ENCODE measurements at places on chromosomes 16 and 17. TPM values are rescaled to one million over a fixed set of nuclear protein-coding genes. Genes with fewer than 3 reads are reported as not detected.
A peak's percentile ranks its signal among the peaks of the same experiment; 100 is the strongest.

TMEM92 gene
- not detected for total RNA-seq

DNA sequence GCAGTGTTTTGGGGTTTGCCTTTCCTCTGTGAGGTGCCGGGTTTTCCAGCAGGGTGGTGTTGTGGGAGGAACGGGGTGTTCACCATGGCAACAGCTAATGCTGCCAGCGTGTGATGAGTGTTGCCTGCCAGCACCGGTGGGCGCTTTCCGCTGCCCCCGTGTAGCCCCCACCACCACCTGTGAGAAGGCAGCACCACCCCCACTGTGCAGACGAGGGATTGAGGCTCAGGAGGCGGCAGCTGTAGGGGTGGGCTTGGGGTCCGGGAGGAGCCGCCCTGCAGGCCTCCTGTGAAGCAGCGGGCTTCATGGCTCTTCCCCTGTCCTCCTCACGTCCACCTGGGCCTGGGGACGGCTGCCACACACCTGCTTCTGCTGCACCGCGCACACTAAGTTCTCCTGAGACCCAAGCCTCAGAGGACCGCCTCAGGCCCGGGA is 5.2 kb downstream of the RAB40C start:
- H3K4me3 ChIP-seq: no peak overlapping the region
- peak; percentile 50 for DNase-seq
- peaks cover 23% of the 10 kb centered on the region for H3K4me1 ChIP-seq
- H3K27me3 ChIP-seq: no peaks in the 10 kb centered on the region
- no peak overlapping the region for H3K27ac ChIP-seq

AOC2 gene
- 2.1 TPM for total RNA-seq

GRIN2A gene
- under 0.01 TPM for total RNA-seq

ZP2 gene
- not detected for total RNA-seq

TBKBP1 gene
- 7.8 TPM for total RNA-seq

- H3K4me3 ChIP-seq: no peak overlapping the region
- no peaks in the 10 kb centered on the region for H3K4me1 ChIP-seq
- H3K36me3 ChIP-seq: no peaks in the 10 kb centered on the region
- no peaks in the 10 kb centered on the region for H3K27me3 ChIP-seq
- no peak overlapping the region for H3K27ac ChIP-seq
- no peak for DNase-seq
These were observed 264.0 kb upstream of the CCL2 start for GRCh38 chr17:33990943-33991706.

DNA sequence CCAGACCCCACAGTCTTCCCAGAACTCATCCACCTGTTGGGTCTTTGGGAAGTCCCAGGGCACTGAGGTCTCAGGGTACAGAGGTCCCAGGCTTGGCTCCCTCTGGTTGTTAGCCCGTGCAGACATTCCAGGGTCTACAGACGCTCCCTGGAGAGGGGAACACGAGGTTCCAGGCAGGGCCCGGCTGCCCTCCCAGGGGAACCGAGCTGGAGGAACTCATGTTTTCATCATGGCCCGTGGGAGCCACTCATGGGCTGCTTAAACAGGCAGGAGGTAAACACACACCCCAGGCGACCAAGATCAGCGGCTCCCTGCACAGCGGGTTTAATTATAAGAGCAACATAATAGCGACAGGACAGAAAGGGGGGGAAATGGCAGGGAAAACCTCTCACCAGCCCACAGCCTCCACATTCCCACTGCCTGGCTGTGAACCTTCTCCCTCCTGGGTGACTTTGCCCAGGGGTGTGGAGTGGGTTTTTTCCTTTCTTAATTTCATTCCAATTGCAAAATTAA is 36.5 kb downstream of the TRARG1 start:
- H3K27me3 ChIP-seq: peaks cover 3% of the 10 kb centered on the region
- no peaks in the 10 kb centered on the region for H3K36me3 ChIP-seq
- no peaks in the 10 kb centered on the region for H3K4me1 ChIP-seq
- H3K27ac ChIP-seq: no peak overlapping the region
- no peak overlapping the region for H3K4me3 ChIP-seq
- DNase-seq: no peak

DNA sequence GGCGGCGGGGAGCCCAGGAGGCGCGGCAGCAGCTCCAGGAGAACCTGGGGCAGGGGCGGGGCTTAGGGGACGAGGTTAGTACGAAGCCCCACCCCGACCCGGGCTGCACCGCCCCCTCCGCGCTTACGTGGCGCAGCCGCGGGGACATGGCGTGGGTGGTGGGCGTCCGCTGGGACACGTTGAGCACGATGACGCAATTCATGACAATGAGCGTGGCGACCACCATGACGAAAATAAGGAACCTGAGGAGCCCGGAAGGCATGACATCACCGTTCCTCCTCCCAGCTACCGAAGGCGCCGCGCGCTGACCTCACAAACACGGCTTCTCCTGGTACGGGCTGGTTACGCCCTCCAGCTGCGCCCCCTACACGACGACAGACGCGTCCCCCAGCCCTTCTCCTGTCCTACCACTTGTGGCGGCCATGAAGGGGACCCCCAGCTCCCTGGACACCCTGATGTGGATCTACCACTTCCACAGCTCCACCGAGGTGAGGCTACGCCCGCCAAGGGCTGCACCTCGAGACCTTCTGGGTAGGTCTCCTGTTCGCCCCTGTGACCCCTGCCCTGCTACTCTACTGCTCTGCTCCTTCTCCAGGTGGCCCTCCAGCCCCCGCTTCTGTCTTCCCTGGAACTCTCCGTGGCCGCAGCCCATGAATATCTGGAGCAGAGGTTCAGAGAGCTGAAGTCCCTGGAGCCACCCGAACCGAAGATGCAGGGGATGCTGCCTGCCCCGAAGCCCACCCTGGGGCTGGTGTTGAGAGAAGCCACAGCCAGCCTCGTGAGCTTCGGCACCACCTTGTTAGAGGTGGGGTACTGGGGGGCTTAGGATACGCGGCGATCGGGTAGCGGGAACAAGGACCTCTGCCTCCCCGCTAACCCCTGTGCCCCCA is at the start of gene C17orf107:
TSS of gene C17orf107 (plus strand) at position 196 of the 890 bp plus-strand sequence. CDS start at position 423, 227 bp downstream.
- peak within 1 kb of the TSS; percentile 23 for H3K27ac ChIP-seq
- peaks cover 28% of the 10 kb centered on the region for H3K27me3 ChIP-seq
- DNase-seq: peak; percentile 90

PSME3 gene
- total RNA-seq: 59.7 TPM

- no peaks in the 10 kb centered on the region for H3K36me3 ChIP-seq
- H3K4me1 ChIP-seq: peaks cover 31% of the 10 kb centered on the region
- H3K4me3 ChIP-seq: no peak overlapping the region
- no peak overlapping the region for H3K27ac ChIP-seq
- DNase-seq: no peak
- no peaks in the 10 kb centered on the region for H3K27me3 ChIP-seq
These were observed 266.4 kb downstream of the MAF start for GRCh38 chr16:79334127-79334526.

DNA sequence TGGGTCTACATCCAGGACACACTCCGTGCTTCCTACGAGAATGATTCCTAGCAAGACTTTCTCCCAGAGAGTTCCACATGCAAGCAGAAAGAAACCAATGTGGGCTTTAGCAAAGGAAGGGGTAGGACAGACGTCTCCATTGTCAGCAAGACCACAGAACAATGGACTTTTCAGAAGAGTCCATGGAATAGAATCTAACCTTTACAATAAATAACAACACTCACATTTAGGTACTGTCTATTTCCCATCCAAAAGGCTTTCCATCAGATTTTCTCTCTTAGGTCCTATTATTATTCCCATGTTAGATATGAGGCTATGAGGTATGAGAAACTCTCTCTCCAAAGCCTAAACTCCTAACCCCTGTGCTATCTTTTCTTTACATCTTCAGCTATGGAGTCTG is 360.9 kb downstream of the GRIN2A start:
- no peaks in the 10 kb centered on the region for H3K4me1 ChIP-seq
- H3K27me3 ChIP-seq: no peaks in the 10 kb centered on the region
- no peak for DNase-seq
- H3K36me3 ChIP-seq: no peaks in the 10 kb centered on the region

DNA sequence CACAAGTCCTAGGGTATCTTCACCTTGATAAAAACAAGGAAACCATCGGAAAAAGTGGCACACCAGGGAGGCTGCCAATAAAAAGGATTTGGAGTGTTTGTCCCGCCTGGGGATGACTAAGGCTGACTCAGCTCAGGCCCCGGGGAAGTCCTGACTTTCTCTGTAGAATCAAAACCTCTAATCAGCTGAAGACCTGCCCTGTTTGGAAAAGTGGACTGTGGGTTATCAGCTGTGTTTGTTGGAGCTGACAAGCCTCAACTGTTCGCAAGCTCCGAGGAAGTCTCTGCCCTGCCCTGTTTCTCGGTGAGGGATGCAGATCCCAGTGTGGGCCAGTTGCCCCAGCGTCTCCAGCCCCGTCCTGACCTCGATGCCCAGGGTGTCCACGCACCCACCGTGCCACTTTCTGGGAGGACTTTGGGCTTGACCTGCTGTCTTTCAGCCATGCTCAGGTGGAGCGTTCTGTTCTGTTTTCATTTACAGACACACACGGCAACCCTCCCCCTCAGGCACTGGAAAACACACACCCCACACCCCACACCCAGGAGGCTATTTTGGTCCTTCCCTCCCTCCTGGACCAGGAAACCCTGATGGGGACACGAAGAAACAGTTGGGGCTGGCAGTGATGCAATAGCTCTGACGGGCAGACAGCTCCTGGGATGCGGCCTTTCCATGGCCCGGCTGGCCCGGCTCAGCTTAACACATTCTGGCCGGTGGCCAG is 27.6 kb upstream of the PITPNA start:
- H3K4me3 ChIP-seq: no peak overlapping the region
- peaks cover 16% of the 10 kb centered on the region for H3K4me1 ChIP-seq
- H3K36me3 ChIP-seq: peaks cover 6% of the 10 kb centered on the region
- no peaks in the 10 kb centered on the region for H3K27me3 ChIP-seq

DNA sequence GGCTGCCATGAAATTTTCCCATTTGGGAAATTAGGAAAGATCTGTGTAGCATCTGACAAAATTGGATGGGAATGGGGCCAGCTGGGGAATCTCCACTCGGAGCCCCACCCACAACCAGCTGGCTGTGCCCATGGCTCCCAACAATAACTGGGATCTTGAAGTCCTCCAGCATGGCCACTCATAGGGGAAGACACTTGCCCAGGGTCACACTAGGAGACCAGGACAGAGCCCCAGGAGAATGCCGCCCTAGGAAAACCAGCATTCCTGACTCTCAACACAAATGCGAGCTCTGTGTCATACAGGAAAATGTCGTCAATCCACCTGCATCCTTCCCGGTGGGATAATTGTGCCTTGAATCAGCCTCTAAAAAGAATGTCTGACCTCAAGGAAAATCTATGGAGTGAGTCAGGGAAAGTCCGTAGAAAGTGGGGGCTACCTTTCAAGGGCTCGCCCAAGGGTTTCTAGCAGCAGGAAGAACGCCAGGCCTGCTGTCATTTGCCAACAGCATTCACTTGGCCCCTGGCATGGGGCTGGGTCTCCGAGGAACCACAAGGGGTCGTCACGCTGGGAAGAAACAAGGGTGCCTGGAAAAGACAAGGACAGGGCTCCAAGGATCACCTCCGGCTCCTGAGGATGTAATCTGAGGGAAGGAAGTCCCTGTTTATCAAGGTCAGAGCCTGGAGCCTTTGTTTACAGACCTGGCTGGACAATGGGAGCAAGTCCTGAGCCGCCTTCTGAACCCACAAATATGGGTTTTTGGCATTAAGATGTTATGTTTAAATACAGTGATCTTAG is 15.9 kb downstream of the CDH5 start:
- peak; percentile 50 for DNase-seq
- H3K27me3 ChIP-seq: no peaks in the 10 kb centered on the region
- H3K27ac ChIP-seq: no peak overlapping the region
- no peaks in the 10 kb centered on the region for H3K4me1 ChIP-seq
- no peaks in the 10 kb centered on the region for H3K36me3 ChIP-seq

DNA sequence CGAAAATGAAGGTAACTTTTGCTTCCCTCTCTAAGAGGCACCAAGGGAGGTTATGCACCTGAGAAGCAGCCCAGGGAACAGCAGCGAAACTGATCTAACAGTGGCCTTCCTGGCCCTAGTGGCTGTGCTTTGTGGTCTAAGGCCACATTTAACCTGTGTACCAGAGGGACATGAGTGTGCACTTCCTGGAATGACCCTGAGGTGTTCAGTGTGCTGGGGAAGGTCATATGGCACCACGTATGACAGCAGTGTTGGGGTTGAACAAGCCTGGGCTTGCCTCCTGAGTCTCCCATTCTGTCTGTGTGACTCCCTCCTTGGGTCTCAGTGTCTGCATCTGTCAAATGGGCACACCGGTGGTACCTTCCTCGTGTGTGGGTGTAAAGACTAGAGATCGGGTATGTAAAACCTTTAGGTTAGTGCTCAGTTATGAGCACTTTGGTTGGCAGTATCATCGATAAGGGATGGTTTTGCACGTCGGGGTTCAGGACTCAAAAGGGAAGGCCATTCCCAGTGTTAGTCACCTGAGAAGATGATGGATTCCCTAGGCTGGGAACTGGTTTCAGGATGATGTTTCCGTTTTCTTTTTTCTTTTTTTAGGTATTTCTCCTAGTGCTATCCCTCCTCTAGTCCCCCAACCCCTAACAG is 31.9 kb downstream of the PLCG2 start:
- no peak overlapping the region for H3K27ac ChIP-seq
- DNase-seq: no peak
- H3K4me1 ChIP-seq: no peaks in the 10 kb centered on the region
- no peaks in the 10 kb centered on the region for H3K36me3 ChIP-seq

- no peak overlapping the region for H3K4me3 ChIP-seq
- no peak for DNase-seq
- H3K27ac ChIP-seq: no peak overlapping the region
- H3K4me1 ChIP-seq: no peaks in the 10 kb centered on the region
These were observed 20.5 kb downstream of the CNGB1 start for GRCh38 chr16:57950382-57950781.

TNP2 gene
- total RNA-seq: not detected

AANAT gene
- not detected for total RNA-seq

DNA sequence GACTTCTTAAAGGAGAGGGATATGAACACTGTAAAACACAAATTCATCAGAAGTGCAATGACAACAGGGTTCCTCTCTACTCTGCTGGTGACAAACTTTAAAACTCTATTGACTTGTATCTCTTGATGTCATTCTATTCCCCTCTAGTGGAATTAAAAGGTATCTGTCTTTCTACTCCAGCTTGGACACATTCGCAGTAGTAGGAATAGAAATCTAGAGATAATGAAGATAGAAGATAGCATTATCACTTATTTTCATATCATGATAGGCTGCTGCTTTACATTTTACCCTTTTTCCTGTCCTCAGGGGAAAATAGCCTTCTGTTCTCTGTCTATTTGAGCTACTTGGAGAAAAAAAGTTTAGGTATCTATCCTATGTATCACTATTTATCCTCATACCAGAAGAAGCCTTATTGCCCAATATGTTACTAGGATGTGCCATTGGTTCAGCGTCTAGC is 209.6 kb upstream of the CACNG5 start:
- H3K4me3 ChIP-seq: no peak overlapping the region
- H3K36me3 ChIP-seq: no peaks in the 10 kb centered on the region
- no peak overlapping the region for H3K27ac ChIP-seq

KIF19 gene
- 1.7 TPM for total RNA-seq
